ACHN (cell line): ENCODE measurements at places on chromosomes 6 and 20.

- peak; percentile 18 for DNase-seq
These were observed 712 bp downstream of the DEK start for GRCh38 chr6:18263418-18264218.

GRCh38 chr20:10701607-10702006 lies 27.8 kb upstream of the JAG1 start:
- no peak for DNase-seq

DNA sequence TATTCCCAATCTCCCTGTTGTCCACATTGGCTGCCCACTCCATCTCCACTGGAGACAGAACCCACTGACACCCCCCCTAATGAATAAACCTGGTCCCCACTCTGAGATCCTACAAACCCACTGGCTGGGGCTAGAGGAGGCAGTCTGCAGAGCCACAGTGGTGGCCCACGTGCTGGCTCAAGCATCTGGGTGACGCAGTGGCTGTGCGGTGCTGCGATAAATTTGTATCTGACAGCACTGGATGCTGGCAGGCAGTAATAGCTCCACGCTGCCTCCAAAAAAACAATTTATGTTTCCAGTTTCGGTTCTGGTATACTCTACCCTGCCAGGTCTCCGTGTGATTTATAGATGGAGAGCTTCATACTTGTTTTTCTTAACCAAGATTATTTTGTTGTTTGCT lies 87.1 kb upstream of the SYNDIG1 start:
- no peak for DNase-seq

DNA sequence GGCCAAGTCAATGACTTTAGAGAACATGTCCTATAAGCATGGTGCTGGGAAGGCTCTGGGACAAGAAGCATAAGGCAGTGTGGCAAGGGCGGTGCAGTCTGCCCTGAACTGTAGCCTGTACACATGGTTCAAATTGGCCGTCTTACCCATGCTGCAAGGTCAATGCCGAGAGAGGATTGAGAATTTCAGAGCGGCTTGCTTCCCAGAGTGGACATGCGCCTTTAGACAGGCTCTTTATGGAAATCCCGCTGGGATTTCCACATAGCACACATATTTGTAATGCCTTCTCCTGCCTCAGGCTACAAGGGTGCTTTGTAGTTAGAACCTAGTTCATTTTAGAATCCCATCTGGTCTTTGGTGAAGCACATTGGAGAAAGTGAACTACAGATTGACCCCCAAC lies 36.1 kb upstream of the CEP162 start:
- no peak for DNase-seq

DNA sequence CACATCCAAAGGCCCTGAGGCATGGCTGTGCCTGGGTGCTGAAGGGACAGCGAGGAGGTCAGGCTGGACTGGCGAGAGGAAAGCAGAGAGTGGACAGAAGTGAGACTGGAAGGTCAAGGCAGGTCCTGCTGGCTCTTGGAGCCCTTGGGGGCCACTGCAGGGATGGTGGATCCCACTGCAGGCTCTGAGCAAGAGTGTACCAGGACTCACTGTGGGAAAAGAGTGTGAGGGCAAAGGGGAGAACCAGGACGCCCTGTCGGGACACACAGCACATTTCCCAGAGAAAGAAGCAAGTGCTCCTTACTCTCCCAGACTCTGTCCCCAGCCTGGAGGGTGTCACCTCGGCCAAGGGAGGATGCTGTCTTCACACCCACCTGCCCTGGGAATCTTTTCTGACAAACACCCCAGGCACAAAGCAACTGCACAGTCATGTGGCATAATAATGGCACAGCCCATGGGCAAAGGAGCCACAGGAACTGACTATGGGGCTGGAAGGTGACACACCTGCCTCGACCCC lies 172.3 kb upstream of the CST7 start:
- DNase-seq: no peak

DNA sequence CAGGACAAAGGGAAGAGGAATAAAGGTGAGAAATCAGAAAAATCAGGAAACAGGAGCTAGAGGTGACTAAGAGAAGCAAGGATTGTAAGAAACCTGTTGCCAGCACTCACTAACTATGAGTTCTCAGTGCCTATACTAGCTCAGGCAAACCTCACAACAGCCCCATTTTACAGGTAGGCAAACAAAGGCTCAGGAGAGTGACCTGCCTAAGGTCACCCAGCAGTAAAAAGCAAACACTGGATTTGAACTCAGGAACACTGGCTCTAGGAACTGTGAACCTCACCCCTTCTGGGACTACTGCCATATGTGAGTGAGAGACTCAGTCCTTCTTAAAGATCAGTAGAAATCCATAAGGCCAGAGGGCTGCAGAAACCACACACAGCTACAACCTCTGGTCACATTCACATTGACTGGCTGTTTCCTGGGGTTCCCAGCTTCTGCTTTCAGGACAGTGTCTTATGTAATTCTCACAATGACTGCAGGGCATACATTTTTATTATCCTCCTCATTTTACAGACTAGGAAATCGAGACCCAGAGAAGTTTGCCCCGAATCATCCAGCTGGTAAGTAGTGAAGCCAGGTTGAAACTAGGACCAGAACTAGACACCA lies 80.7 kb upstream of the MAFB start:
- no peak for DNase-seq

DNA sequence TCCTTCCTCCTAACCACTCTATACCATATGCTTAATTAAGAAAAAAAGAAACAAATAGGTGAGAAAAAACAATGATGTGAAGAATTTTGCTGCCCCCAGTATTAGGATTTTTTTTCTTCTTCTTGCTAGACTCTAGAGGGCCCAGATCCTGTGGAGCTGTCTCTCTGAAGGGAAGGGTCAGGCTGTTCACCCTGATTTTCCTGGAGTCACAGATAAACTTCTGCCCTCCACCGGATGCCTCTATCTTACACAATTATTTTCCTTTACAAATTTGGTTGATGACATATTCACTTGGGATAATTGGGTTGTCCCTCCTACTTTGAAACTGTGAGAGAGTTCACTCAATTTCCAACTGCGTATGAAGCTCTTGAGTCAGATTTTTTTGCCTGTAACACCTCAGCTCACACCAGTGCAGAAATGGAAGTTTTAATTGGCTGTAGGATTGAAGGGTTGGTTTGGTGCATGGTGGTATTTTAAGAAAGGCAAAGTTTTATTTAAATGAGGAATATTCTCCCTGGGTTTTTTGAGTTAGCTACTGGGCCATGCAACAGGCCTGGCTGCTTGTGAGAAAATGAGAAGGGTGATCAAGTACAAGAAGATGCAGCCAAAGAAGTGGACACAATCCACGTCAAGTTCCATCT lies 73.7 kb upstream of the ESR1 start:
- DNase-seq: no peak

DNA sequence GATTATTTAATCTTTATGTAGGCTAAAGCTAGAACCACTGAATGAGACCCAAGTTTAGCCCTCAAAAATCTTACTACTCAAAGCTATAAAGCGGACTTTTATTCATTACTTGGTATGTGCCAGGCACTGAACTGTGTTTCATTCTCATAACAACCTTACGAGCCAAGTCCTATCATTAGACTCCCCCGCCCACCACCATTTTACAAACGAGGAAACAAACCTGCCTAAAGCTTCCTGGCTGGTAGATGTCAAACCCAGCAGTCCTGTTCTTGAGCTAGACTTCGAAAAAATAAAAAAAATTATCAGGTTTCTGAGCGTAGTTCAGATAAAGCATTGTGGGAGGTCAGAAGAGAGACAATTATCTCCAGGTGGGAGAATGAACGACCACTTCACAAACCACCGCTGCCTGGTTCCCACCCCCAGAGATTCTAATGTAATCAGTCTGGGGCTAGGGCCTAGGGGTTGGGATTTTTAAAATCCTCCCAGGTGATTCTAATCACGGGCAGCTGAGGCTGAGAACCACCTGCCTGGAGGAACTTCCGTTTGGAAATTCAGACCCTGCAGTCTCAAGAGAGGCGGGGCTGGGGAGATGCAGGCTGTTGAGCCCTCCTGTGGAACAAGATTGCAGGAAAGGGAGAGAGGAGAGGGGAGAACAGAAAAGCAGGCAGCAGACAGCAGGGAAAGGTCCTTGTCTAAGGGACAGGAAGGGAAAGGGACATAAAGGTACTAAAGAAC lies 8.6 kb downstream of the ADTRP start:
- peak; percentile 67 for DNase-seq

DNA sequence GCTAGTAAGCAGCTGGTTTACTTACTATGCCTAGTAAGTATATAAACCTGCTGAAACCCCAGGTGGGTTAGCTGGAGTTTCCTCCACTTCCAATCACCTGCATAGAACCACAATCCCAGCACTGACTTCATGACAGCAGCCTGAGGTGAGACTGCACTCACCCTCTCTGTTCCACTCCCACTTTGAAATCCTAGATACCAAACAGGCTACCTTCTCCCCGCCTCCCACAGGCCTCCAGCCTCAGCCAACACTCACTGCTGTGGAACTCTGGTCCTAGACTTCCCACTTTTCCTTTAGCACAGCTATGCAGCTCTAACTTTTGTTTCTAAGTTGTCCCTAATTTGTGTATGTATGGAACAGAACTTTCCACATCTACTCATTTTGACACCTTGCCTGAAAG lies 149.7 kb upstream of the ARID1B start:
- no peak for DNase-seq

DNA sequence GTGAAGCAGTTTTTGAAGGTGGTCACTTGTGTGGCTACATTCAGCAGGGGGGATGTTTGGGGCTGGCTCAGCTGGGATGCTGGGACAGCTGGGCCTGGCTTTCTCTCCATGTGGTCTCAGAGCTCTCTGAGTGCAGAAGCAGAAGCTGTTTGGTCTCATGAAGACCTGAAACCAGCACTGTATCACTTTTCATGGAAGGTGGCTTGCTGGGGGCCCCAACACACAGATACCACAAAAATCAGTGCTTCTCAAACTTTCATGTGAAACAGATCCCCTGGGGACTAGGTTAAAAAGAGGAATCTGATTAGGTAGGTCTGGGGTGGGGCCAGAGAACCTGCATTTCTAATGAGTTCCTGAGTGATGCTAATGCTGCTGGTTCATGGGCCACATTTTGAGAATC lies 347.3 kb downstream of the DHX35 start:
- no peak for DNase-seq

DNA sequence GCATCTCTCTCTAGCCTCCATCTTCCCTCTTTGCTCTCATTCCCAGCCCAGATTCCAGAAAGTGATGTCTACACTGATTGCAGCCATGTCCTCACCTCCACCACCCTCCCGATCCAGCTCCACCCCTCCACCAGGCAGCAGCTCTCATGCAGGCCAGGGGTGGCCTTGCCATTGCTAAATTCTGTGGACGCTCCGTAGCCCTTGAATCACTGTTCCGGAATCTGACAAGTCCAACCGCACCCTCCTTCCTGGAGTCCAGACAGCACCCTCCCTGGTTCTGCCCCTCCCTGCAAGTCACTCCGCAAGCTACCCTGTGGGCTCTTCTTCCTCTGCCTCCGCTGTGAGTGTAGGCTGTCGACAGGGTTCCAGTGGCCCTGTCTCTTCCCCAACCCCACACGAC lies 26.2 kb downstream of the TNXB start:
- DNase-seq: no peak

DNA sequence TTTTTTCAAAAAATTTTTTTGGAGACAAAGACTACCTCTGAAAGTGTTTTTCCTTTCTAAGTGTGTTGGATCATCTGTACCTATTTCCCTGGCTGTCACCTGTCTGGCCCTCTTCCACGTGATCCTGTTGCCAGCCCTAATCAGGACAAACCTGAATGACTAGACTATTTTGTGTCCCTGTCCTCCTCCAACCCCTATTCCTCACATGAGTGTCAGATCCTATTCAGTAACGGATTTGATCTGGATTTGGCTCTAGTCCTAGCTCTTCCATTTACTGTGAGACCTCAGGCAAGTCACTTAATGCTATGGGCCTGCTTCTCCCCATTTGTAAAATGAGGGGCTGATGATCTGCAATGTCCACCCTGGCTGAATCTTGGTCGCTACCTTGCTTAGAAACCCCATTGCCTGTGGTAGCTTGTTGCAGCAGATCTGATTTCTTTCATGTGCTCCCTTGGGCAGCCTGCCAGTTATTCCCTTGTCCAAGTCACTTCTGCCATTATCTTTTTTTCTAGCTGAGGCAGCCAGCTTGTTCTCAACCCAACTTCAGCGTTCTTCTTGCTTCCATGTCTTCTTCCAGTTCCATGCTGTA lies 4.8 kb downstream of the PHF20 start:
- DNase-seq: no peak
